ENCODE measurements at places on chromosomes 11 and 22.

- DNase-seq = no peak
Observed at GRCh38 chr11:124762624-124763155, 600 bp upstream of the ESAM start.

DNA sequence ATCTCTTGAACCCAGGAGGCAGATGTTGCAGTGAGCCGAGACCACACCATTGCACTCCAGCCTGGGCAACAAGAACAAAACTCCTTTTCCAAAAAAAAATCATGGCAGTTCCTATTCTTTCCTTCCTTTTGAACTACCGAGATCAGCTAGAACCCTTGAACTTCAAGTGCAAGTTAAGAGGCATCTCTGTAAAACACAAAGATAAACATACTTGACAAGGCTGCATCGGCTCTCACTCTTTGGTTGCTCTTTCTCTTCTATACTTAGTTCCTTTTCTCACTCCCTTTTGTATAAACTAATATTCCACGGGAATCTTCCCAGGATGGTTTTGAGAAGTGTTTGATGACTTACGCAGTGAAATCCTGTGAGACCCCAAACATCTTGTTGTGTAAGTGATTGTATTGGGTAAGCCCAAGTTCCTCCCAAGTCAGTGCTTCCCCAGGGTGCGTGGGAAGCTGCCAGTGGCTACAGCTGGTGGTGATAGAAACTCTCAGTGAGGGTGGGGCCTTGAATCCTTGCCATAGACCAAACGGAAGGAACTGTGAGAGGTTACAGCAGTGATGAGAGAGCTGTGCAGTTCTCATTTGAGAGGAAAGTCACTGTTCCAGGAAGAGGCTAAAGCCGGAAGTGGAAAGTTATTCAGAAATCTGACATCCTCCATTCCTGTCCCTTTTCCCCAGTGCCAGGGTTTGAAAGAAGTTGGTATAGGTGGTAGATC is 24.1 kb upstream of the CDC42EP2 start:
- DNase-seq = peak; percentile 52

DNA sequence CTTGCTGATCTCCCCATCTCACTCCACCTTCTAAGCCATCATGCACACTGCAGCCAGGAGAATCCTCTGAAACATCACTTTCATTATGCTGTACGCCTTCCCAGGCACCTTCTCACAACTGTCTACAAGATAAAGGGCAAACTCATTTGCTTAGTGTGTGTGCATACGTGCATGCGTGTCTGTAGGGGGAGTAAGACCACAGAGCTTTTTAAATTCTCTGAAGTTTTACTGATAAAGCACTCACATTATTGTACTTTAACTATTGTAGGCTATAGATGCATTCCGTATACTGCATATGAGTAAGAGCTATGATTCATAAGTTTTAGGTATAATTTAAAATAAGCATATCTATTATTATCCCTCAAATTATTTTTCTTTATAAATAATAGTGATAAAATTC is 15.3 kb upstream of the ANKK1 start:
- no peak for DNase-seq

DNA sequence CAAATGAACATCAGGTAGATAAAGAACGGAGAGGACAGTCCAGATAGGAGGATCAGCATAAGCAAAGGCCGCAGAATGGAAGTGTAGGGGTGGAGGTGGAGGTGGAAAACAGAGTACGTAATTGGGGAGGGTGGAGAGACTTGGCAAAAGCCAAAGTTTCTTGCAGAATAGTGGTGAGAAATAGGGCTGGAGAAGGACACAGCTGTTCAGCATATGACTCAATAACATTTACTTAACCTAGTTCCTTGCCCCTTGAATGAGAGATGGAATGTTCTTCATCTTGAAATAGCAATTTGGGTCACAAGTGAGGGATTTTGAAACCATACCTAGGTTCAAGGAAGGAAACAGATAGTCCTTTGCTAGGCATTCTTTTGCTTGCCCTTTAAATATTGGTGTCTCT is 235.9 kb upstream of the ARHGAP20 start:
- DNase-seq = no peak

DNA sequence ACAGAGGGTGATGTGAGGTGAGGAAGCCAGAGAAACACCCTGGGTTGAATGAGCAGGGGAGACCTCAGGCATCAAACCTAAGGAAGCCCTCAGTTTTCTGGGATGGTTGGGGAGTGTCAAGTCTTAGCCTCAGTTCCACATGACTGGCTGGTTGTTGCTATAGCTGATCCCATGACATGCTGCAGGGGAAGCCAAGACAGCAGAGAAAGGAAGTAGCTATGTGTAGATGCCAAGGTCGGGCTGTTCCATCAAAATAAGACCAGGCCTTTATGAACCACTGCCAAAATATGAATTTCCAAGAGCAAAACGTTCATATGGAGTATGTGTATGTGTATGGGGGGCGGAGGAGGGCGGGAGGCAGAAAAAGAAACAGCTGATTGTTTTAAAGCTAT is 11.6 kb downstream of the CD59 start:
- DNase-seq = no peak

DNA sequence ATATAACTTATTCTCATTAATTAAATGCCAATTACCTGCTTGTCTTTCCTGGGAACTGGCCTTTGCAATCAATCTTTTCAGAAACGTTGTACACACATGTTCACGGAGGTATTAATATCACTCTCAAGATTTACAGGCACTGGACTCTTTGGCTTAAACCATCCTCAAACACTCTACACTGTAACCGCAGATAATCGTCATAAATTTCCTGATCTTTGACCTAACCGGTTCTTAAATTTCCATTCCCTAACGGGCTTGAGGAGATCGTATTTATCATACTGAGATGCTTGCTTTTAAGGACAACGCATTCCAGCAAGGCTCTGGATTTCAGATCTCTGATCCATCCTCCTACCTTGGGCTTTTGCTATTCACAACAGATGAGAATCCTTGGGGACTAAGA is 72.8 kb downstream of the ARL14EP start:
- no peak for DNase-seq

DNA sequence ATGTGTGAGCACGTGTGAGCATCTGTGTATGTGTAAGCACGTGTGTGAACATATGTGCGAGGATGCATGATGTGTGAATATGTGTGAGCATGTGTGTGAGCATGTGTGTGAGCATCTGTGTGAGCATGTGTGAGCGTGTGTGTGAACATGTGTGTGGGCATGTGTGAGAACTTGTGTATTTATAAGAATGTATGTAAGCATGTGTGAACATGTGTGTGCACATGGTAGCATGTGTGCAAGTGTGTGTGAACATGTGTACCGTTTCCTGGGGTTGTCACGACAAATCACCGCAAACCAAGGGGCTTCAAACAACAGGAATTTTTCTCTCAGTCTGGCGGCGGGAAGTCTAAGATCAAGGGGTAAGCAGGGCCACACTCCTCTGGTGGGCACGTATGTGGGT is 238.3 kb downstream of the CTTN start:
- DNase-seq = no peak

- no peak for DNase-seq
Observed at GRCh38 chr11:121929581-121929980, 186.4 kb downstream of the BLID start.

DNA sequence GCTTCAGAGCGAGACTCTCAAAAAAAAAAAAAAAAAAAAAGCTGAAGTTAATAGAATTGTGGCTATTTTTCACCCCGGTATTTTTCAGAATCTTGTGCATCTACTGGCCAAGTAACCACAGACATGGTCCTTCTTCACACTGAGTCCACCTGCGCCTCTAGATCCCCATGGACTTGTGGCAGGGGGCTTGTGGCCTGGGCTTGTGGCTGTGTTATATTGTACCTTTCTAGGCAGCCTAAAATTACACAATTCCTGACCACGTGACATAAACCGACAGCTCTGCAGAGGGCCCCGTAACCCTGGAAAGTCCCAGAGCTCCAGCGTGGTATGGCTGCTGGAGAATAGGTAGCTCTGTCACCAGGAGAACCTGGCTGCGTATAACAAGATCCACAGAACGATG is 10.9 kb upstream of the NAALADL1 start:
- DNase-seq = no peak

DNA sequence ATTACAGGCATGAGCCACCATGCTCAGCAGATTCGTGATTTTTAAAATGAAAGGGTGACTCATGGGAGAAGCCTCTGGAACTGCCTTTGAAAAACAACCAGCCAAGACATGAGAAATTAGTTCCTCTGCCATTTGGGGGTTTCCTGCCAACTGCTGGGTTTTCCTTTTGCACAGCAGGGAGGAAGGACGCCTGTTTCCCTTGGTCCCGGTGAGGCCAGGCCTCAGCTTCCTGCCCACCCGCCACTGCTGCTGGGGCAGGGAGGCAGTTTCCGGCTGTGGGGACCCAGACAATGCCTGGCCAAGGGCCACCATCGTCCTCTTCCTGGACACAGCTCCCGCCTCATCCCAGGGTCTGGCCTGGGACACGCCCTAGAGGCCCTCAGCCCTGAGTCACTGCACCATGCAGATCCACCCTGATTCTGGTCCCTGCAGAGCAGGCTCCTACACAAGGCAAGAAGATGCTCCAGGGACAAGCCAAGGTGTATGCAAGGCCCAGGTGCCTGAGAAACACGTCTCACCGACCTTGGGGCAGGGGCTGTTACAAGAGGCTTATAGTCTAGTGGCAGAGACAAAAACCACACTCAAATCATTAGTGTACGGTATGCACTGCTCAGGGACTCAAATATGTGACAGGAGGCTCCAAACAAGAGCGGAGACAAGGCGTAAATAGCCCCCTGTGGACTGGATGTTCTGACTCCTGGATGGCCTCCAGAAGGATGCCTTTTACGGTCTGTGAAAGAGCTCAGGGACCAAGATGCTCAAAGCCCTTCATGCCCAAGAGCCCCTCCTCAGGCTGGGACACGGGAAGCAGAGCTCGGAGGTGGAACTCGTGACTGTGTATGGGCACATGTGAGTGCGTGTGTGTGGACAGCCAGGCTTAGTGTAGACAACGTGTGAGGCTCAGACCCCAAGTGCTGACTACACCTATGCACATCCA is 10.0 kb downstream of the PPM1F start:
- DNase-seq = peak; percentile 68

- DNase-seq = no peak
Observed at GRCh38 chr11:72237112-72237931, 6.7 kb downstream of the PHOX2A start.

DNA sequence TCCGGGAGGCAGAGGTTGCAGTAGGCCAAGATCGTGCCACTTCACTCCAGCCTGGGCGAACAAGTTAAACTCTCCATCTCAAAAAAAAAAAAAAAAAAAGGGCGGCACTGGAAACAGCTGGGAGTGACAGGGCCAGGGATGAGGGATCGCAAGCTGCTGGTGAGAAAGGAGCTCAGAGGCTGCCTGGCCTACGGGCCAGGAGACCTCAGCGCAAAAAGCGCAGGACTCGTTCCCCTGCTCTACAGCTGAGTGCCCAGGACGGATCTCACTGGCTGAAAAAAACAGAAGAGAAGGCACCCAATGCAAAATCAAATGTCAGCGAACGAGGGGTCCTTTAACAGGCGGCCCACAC is 650 bp upstream of the NUP50 start:
- no peak for DNase-seq

DNA sequence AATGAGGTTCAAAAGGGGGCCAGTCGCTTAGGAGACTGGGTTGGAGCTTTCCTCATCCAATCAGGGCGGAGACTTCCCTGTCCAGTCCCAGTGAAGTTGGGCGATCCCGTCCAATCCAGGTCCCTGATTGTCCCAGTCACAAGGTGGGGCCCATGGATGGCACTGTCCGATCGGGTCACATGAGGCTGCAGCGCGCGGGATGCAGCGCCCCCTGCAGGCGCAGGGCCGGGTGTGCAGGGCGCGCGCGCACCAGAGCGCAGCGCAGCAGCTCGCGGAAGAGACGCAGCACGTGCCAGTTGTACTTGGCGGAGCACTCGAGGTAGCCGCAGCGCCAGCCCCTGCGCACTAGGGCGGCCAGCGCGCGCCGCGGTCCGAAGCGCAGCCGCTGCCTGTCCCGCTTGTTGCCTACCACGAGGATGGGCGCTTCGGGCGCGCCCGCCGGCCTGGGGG is 2.3 kb downstream of the RASL10A start:
- DNase-seq = no peak

DNA sequence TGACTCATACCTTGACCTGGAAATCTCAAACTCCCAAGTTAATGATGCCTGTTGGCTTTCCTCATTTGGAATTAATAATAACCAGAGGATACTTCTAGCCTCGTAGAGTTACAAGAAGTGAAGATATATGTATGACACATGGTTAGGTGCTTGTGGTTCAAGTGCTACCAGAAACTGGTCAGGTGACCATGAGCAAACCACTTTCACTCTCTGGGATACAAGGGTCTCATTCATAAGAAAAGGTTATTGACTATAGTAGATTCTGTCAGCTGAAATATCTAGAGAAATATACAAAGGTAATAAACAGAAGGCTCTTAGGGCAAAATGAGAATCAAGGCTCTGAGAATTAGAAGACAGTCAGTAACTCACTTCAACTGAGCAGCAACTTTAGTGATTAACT is 233.3 kb downstream of the KCNA4 start:
- no peak for DNase-seq

DNA sequence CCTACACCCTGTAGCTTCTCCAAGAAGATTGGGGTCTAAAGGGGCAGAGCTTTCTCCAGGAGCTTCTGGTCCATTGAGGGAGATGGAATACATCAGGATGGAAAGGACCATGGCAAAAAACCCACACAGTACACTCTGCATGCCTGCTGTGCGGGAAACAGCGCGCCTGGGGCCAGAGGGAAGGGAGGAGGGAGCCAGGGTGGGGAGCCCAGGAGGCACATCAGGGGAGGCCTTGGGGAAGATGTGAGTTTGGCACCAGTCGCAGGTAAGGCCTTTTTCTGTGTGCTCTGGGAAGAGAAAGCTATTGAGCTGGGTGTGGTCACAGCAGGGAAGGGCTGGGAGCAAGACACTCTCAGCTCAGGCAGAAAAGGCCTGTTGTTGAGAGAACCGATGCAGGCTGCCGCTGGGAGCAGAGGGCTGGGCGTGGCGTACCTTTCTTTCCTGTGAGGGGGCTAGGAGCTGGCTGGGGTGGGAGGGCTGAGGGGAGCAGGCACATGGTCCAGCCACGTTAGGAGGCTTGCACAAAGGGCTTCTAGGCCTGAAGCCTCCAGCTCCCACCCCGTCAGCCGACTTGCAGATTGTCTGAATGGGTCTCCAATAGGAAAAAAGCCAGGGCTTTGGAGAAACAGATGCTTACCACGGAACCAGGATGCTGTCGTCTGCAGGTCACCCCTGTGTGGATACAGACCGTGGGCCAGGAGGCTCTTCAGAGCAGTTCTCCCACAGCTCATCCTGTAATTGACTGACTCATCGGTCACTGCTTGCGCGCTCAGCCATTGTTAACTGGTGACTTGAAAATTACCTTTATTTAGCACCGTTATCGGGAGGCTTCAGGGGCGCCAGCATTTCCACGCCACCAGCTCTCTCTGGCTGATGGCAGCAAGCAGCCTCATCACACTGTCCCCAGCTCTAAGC is 237.3 kb downstream of the ST3GAL4 start:
- DNase-seq = no peak

- no peak for DNase-seq
Observed at GRCh38 chr11:2467695-2468055, 22.9 kb downstream of the KCNQ1 start.

- DNase-seq = no peak
Observed at GRCh38 chr11:33984682-33985389, 66.7 kb upstream of the CAPRIN1 start.

DNA sequence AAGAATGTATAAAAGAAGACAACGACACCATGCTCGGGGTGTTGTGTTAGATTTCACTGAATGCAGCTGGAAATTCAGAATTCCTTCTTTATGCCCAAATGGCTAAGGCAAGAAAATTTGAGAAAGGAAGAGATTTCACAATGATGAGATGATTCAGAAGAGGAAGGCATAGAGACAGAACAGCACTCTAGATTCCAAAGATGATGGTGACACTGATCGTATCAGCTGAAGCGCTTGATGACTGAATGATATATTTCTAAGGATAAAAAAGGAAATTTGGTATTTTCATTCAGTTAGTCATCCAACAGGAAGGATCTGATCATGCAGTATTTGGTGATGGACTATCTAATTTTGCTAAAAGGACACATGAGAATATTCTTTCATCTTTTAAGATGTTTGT is 189.2 kb downstream of the EFCAB6 start:
- DNase-seq = no peak

All from CMK (cell line).